Stimulated activated CD8-positive, alpha-beta memory T cell treated with anti-CD3 and anti-CD28 coated beads, Interleukin-7, amount 100 ng/mL, for 1 hour (primary cell): ENCODE measurements at places on chromosomes 11 and 22.

DNA sequence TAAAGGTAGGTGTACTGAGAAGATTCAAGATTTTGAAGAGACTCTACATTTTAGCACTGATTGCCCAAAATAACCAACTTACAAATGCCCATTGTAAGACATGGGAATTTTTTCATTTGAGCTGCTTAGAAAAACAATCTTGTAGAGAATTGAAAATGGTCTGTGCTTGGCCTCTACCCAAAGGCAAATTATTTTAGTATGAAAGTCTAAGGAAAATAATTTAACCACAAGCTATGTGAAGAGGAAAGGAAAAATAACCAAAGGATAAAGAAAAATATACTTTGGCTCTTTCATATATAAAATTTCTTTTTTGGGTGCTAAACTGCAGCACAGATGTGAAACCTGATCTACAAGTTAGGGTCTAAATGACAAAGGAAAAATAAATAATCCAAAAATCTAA lies 54.9 kb downstream of the ME3 start:
- no peak for DNase-seq

GRCh38 chr11:43747130-43747802 lies 66.7 kb downstream of the HSD17B12 start:
- DNase-seq = no peak

DNA sequence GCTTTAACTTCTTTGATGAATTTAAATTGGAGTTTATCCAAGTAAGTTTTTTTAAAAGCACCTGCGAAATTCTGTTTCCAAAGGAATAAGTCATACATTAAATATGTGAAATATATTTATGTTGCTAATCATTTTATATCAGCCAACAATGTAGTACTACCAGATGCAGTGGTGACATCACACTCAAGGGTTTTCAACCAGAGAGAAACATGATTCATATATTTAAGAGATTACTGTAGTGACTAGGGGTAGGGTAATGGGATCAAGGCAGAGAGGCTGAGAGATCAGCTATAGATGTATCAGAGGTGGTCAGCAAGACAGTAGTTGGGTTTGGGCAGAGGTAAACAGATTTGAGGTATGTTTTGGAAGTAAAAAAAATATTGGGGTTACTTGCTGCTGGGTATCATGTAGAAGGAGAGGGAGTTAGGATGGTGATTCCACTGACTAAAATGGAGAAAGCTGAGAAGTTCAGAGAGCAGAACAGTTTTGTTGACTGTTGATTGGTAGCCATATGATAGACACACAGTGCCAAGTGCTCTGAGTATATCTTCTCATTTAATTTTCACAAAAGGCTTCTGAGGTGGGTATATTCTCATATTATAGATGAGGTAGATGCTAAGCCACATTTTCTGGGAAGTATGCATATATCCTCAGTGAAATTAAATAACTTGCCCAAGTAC lies 39.4 kb downstream of the CEP57 start:
- DNase-seq = no peak

- no peak for DNase-seq
Measured at GRCh38 chr22:36027935-36028645, 534 bp downstream of the RBFOX2 start.

DNA sequence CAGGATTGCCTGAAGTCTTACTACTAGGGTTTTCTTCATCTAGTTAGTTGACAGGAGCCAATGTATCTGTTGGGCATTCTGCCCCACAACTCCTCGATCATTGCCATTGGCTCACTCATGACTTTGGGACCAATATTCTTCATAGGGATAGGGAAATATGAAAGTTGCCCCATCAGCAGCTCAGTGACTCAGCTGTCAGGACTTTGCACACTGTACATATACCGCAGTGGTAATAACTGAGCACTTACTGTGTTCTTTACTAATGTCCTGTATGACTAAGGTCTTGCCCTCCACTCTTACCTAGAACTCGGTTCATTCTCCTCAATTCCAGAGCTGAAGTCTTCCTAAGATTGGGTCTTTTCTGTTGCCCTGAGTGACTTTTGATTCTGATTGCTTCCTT lies 46.8 kb upstream of the PGR start:
- DNase-seq = no peak

- no peak for DNase-seq
Measured at GRCh38 chr11:32374261-32374711, 61.1 kb downstream of the WT1 start.

DNA sequence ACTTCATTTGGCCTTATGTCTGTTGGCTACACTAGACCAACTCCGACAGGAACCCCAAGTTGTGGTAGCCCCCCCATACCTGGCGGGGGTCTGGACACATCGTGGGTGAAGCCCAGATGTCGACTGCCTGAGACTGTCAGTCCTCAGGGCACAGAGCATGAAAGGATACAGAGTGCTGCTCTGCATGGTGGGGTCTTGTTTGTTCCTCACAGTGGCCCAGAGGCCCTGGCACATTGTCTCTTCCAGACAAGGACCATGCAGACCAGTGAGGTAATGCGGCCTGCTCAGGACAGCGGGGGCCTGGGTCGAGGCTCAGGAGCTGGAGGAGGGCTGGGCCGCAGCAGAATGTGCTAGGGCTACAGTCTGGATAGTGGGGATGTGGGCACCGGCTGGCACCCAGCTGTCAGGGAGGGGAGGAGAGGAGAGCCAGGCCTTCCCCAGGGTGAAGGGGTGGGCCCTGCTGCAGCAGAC lies 14.6 kb downstream of the CAPN5 start:
- DNase-seq = no peak

DNA sequence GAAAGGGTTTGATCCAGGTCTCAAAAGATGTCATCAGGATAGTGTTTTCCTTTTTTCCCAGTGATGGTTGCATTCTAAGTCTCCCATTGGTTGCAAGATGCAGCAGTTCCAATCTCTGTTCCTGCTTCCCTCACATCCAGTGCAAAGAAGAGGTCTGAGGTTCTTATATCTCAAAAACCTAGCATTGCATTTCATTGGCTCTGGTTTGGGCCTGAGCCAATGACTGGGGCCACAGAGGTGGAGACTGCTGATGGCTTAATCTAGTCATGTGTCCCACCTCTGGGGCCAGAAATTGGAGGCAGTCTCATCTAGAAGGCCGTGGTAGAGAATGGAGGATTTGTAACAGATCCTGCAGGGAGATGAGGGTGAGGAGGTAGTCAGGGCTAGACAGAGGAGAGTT lies 13.2 kb upstream of the MICAL2 start:
- DNase-seq = no peak

- no peak for DNase-seq
Measured at GRCh38 chr11:133239575-133239974, 292.7 kb downstream of the OPCML start.

DNA sequence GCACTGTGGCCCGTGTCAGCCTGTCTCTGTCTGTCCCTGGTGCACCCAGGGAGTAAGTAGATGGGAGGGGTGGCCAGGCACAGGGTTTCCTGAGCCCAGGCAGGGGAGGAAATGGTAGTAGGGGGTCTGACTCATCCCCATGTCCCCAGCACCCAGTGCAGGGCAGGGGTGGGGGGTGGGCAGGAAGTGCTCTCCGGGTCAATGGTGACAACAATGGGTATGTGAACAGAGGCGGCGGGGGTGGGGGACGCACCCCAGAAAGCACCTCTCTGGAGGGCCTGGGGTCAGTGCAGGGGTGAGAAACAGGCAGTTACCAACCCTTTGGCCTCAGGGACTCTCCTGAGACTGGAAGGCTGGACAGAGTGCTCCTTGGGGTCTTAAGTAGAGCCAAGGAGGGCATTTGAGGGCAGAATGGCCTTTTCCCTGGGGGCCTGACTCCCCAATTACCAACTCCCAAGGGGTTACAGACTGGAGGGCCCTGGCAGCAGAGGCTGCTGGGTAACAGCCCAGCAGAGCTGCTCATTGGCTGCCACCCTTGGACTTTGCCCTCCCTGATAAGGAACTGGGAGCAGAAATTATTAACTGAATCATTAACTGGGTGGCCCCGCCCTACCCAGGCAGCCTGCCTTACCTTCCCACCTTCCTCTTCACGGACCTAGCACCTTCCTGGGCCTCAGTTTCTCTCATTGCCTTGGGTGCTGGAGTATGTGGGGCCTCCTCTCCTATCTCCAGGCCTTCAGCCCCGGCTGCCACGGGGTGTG lies 4.2 kb downstream of the MYRF start:
- DNase-seq = no peak

- no peak for DNase-seq
Measured at GRCh38 chr22:42473484-42474193, 41.4 kb upstream of the NFAM1 start.

- no peak for DNase-seq
Measured at GRCh38 chr11:65418431-65418680, 4.2 kb upstream of the NEAT1 start.
